ENCODE measurements at places on chromosomes 6 and 20.

DNA sequence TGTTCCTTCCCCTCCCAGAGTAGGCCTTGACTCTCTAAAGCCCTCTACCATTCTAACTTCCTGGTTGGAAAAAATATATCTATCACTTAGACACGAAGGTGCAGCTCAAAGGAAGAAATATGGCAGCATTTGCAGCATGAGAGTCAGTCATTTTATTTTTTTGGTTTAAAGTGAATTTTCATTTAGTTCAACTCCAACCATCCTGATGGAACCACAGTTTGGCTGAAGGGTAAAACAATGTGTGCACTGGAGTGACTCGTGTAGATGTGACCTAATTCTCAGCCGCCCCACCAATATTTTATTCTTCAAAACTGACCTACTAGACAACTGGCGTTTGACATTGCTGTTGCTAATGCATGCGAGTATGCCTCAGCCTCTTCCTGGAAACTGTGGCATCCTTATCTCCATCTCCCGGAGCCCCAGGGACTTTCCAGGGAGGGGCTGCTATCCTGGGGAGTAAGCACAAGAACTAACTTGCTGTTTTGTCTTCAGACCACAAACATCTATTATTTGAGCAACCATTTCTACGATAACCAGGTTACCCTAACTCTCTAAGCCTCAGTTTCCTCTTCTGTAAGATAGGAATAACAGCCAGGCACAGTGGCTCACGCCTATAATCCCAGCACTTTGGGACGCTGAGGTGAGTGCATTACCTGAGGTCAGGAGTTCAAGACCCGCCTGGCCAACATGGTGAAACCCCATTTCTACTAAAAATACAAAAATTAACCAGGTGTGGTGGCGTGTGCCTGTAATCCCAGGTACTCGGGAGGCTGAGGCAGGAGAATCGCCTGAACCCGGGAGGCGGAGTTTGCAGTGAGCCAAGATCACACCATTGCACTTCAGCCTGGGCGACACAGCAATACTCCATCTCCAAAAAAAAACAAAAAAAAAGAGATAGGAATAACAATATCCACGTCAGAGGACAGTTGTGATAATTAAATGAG is 148.7 kb upstream of the JARID2 start:
- DNase-seq: peak; percentile 29

DNA sequence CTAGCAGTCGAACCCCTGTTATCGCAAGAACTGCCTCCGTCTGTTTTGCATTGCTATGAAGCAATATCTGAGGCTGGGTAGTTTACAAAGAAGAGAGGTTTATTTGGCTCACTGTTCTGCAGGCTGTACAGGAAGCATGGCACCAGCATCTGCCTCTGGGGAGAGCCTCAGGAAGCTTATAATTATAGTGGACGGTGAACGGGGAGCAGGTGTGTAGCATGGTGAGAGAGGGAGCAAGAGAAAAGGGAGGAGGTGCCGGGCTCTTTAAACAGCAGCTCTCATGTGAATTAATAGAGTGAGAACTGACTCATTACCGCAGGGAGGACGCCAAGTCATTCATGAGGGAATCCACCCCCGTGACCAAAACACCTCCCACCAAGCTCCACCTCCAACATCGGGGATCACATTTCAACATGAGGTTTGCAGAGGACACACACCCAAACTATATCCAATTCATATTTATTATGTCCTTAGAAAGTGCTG is 172.6 kb upstream of the KCNG1 start:
- DNase-seq: peak; percentile 85

GRCh38 chr6:168681748-168682147 is 240.8 kb downstream of the SMOC2 start:
- DNase-seq: no peak

DNA sequence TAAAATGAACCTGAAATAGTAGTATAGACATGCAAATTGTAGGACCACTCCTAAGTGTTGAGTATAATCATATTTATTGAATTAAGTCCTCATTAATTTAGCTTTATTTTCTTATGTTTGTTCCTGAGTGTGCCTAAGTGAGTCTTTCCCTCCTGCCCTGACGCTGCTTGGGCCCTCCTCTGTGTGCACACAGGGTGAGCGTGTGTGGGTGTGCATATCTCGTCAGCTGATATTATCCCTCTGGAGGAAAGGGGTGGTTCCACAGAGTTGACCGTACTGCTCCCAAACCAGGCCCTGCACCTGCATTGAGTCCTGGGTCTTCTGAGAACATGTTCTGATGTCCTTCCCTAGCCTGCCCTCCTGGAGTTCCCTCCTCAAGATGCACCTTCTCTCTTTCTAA is 28.0 kb downstream of the TULP4 start:
- DNase-seq: no peak

DNA sequence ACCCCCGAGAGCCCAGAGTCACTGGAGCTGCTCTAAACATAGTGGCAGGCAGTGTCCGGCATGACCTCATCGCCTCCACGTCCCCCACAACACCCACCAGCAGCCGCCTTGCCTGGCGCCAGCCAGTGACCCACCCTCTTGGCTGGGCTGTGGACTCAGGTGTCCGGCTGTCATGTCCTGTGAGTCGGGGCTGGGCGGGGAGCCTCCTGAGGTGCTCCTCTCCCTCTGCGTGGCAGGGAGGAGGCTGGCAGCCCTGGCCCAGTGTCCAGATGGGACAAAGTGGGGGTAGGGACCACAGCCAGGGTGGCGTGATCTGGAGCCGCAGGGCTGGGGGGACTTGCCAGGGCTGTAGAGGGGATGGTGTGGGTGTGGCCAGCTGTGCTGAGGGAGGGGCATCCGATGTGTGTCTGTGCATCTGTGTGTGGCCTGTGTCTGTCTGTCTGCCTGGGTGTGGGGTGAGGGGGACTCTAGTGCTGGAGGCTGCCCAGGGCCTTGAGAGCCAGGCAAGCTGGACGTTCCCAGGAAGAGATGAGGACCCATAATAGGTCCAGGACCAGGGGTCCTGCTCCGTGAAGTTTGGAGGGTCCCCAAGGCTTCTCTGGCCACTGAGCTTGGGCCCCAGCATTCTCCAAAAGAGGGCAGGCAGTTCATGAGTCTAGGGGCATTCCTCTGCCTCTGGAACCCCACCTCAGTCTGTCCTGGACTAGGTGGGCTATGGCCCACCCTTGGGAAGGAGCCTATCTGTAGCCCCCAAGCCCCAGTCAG is 2.3 kb upstream of the SOX18 start:
- no peak for DNase-seq

GRCh38 chr6:44837741-44838140 is 450.2 kb downstream of the CDC5L start:
- no peak for DNase-seq

GRCh38 chr6:100472674-100473073 is 8.0 kb upstream of the SIM1 start:
- DNase-seq: peak; percentile 85

DNA sequence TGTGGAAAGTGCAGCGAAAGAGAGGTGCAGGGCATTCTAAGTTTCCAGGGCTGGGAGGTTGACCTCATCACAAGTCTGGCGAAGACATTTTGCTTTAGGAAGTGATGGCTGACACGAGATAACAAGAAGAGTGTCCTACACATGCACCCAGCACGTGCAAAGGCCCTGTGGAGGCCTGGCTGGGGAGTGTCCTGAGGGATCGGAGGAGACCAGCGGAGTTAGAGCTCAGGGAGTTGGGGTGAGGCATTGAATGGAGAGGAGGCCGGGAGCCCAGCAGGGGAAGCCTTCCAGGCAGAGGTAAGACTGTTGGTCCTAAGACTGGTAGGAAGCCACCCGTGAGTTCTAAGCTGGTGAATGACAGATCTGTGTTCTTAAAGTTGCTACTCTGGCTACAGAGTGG is 58.4 kb downstream of the PPP1R14C start:
- no peak for DNase-seq
